ENCODE measurements at places on chromosomes 5 and 9. TPM values are rescaled to one million over a fixed set of nuclear protein-coding genes. Genes with fewer than 3 reads are reported as not detected.

GRCh38 chr9:36129139-36129538 is 7.4 kb upstream of the GLIPR2 start:
- no peak for DNase-seq

DNA sequence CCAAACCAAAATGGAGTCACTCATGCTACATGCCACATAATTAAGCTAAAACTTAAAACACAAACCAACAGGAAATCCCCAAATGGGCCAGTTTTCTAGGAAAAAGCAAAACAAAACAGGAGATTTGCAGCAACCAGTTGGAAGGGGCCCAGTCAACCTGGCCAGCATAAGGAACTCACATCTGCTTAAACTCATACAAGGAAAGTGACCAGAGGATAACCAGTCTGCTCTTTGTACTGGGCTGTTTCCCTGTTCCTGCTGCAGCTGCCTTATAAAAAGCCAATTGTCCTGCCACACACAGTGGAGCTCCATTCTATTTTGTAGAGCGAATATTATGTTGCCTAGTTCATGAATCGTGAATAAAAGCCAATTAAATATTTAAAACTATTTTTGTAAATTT is 29.5 kb upstream of the PTPDC1 start:
- no peak for DNase-seq

DNA sequence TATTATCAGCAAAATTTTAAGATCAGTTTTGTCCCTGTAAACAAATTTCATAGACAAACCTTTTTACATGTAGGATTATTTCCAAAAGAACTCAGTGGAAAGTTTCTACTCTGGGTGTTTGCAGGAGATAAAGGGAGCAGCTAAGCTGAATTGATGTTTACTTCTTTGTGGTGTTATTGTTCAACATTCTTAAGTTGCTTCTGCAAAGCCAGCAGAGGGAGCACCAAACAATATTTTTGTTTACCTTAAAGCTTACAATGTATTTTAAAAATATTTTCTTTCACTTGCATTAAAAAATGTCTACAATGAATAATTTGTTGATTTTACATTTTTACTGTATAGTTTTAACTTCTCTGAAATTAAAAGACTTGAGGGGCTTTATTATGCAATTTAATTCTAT is 135.4 kb downstream of the ATG10 start:
- DNase-seq: no peak

DNA sequence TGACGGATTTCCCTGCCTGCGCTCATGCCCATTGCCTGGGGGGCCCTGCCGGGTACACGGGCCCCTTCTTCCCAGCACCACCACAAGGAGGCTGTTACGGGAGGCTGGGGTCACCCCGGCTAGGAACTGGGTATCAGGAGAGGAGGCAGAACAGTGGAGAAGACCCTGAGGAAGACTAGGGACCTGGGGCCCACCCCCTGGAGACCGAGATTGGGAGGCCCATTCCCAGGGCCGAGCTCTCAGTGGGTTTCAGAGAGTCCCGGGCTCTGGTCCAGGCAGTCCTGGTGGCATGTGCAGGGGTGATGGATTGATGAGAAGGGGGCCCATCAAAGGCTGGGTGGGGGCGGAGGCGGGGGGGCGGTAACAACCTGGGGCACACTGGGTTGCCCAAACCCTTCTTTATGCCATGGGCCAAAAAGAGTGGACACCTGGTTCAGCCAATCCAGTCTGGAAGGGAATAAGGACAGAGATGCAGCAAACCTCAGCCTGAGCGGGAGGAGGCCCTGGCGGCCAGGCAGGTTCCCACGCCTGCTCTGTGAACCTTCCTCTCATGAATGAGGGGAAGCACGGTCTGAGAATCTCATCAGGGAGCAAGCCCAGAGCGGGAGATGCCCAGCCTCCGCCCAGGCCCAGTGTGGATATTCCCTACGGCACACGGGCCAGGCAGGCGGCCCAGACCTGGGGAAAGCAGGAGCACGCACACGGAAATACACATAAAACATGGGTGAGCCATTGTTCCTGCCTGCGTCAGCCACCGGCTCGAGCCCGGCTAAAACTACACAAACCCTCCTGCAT is 785 bp upstream of the P4HA2 start:
- DNase-seq: no peak

- DNase-seq: no peak
Observed at GRCh38 chr9:76818271-76818670, 54.0 kb downstream of the PCA3 start.

DNA sequence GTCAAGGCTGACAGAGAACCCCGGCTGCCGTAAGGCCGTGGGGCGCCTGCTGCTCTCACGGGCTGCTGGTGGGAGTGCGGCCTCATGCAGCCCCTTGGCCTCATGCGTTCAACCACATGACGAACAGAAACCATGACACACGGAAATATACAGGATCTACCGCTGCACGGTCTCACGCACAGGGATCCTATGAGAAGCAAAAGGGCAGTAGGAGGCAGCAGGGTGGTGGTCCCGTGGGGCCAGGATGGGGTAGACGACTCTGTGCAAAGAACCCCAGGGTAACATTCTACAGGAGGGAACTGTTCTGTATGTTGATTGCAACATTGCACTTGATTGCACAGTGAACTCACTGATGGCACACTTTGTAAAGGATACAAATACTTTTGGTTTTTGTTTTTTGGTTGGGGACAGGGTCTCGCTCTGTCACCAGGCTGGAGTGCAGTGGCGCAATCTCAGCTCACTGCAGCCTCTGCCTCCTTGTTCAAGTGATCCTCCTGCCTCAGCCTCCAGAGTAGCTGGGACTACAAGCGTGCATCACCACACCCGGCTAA is 51.6 kb downstream of the NACC2 start:
- no peak for DNase-seq

DNA sequence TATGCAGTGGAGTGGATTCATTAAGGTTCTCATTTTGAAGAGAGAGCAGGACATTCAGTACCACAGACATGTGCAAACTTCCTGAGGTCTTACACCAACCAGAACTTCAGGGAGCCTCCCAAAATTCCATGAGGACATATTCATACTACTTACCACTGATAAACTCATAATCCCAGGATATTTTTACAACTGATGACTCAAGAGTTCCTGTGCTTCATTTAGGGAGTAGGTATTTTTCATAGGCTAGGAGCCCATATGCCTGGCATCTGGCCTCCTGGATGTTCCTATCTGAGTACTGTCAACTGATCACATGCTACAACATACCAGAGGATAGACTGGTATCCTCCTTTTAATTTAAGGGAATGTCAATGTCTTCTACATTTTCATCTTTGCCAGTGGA is 578.0 kb downstream of the EFNA5 start:
- DNase-seq: no peak

DNA sequence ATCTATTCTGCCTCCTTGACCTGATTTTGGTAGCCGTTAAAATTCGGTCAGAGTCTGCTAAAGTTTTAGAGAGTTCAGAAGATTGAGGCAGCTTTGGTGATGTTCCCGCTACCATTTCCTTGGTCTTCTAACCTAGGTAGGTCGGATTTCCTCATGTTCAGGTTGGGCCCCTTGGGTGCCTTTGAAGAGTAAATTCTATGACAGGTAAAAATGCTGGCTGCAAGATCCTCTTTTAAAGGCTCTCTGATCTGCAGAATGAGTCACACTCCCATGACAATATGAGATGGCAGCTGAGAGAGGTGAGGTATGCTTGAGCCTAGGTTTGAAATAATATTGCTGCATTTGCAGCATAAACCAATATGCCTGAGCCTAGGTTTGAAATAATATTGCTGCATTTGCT is 198.9 kb downstream of the TSSK1B start:
- no peak for DNase-seq

DNA sequence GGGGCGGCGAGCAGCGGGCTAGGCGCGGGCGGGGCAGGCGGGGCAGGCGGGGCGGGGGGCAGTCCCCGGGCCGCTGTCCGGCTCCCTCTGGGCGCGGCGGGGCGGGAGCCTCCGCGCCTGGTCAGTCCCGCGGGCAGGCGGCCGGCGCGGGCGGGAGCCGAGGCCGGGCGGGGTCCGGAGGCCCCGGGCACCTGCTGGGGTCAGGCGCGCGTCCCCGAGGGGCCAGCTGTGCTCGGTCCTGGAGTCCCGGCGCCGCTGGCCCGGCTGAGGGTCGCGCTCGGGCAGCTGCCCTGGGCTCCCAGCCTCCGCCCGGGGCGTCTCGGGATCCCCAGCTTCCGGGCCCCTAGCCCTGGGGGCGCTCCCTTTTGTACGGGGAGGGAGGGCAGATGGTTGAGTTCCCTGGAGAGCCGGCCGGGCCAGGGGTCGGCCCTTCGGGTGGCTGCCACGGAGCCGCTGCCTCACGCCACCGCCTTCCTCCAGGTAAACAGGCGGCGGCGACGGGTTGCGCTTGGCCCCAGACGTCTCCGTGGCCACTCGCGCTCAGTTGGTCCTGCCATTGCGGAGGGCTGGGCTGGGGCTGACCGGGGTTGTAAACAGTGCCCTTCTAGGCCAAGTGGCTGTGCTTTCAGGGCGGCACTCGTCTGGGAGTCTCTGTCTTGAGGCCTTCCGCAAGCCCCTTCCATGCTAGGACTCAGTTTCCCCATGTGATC is 473 bp downstream of the ZBTB34 start:
- DNase-seq: peak; percentile 48

DNA sequence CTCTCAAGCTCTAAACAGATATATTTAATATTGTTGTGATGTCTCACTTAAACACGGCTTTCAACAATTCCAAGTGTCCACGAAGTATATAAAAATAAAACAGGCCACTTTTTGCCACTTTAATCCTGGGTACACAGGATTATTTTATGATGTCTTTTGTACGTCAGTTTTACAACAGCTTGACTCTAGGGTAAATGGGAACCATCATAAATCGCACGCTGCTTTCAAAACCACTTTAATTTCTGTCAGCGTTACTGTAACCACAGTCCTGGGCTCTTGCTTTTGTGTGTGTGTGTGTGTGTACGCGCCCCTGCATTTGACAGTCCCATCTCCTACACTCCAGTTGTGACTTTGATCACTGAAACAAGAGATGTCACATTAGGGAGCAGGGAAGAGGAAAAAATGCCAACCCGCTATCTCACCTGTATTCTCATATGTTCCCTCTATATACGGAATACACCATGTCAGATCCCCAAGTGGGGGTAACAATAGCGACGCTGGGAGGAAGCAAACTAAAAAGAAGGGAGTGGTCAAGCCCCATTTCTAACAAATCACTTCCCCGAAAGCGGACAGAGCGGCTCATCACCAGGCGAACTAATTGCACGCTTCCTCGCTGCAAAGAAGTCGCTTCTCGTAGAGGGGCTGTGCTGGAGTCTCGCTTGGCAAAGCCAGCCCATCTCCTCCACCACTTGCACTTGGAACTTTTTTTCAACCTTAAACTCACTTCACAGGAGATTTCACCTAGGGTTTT is 1.2 kb downstream of the BNC2 start:
- no peak for DNase-seq

GRCh38 chr5:99248066-99248465 is 319.3 kb upstream of the CHD1 start:
- DNase-seq: no peak

DNA sequence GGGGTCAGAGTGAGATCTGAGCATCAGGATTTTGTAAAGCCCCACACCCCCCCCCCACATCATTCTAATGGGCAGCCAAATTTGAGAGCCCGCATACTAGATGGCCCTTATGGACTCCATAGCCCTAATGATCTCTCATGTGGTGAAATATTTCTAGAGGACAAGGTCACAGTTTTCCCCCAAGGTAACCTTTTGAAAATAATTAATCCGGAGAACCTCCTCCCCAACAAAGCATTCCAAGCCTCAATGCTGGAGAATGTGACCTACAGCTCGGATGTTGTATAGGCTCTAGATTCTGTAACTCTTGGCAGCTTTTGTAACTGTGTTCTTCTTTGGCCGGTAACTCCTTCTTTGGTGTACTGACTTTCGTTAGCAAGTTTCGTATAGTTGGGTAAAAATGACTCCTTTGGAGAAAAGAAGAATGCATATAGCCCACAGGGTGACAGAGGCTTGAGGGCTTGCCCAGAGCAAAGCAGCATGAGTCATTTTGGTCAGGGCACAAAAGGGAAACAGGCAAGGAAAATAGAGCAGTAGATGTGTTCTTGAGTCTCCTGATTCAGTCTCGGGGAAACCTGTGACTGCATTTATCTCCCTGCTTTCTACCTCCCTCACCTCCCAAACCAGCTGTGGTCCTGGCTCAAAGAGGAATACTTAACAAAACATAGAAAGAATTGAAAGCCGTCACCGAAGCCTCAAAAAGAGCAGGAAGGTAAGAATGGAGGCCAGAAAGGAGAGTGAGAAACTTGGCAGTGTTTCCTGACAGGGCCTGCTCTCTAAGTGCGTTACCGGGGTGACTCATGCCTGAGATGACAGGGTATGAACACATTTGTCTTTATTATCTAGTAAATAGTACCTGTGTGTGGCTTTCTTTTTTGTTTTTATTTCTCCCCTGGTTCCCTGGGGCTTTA is 6.6 kb upstream of the XPA start:
- no peak for DNase-seq

- peak; percentile 36 for DNase-seq
Observed at GRCh38 chr9:137294681-137295237, 7.3 kb downstream of the NRARP start.

DNA sequence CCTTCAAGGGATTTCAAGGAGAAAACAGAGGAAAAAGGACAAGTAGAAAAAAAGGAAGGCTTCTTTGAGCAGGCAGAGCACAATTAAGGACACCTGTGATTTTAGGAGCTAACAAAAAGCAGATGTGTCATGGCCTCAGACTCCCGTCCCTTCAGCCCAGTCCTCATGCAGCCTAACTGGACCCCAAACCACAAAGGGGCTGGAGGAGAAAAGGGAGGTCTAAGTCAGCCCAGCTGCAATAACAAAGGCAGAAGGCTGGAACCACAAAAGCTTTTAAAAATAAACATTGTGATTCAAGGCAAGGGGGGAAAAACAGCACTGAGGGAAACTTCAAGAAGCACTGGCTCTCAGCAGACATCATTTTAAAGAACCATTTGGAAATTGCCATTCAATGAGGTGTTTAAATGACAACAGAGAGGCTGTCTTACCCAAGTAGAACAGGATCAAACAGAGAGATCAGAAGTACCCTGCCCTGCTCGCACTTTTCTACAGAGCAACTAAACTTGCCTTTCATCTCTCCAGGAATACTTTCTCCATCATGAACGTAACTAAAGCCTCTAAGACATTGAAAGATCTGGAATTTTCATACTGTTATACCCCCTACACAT is 89.3 kb downstream of the SEMA5A start:
- DNase-seq: no peak

DNA sequence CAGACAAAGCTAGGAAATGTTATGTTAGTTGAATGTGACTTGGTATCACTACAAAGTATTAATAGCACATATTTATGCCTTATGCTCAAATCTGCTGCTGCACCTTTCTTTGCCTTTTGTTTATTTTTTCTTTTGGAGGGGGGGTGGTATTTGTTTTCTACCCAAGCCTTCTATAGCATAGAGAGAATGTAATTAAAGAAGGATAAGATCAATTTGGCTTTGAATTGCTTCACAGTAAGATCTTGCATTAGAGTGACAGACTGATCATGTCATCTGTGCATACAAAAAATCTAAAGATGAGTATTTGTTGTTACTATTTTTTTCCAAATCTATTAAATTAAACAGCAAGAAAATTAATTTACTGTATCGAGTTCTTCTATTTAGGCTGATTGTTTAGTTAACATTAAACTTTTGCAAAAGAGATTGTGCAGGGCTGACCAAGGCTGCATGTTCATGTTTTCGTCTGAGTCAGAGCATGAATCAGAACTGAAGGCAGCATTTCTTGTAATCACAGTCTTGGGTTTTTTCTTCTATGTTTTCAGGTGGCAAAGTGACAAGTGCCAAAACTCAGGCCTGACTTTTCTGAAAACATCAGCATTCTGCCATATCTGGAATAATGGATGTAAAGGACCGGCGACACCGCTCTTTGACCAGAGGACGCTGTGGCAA is 1007.1 kb upstream of the WWC1 start:
- no peak for DNase-seq

G3BP1 gene
- 213 TPM for total RNA-seq

LMNB1 gene
- 69.8 TPM for total RNA-seq

FRRS1L gene
- 0.03 TPM for total RNA-seq

OSMR gene
- 17.4 TPM for total RNA-seq

PCDHB14 gene
- total RNA-seq: 8.4 TPM

STPG3 gene
- not detected for total RNA-seq

SPATA31D4 gene
- total RNA-seq: not detected
